Esophagus muscularis mucosa (tissue), 4 donors: ENCODE measurements at places on chromosomes 2 and 18. TPM values are rescaled to one million over a fixed set of nuclear protein-coding genes. Genes with fewer than 3 reads are reported as not detected.

VWA3B gene
- total RNA-seq = not detected

GPR39 gene
- 1.3 TPM for total RNA-seq

DNA sequence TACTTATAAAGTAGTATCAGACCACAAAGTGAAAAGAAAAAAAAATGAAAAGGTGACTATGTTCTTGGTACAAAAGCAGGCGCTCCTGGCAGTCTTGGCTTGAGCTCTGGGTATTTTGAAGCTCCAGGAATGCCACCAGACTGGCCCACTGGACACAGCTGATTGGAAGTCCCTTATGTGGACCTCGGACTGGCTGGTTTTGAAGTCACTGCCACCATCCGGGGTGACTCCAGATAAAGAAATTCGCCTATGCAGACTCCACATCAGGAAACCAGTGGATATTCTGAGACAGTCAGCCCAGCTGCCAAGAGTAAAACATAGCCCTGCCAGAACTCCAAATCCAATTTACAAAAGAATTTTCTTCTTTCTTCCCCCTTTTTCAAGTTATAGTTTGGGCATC lies 28.0 kb downstream of the ACKR3 start:
- DNase-seq = no peak

- DNase-seq = no peak
Observed at GRCh38 chr18:55743736-55744135, 155.7 kb upstream of the TCF4 start.

DNA sequence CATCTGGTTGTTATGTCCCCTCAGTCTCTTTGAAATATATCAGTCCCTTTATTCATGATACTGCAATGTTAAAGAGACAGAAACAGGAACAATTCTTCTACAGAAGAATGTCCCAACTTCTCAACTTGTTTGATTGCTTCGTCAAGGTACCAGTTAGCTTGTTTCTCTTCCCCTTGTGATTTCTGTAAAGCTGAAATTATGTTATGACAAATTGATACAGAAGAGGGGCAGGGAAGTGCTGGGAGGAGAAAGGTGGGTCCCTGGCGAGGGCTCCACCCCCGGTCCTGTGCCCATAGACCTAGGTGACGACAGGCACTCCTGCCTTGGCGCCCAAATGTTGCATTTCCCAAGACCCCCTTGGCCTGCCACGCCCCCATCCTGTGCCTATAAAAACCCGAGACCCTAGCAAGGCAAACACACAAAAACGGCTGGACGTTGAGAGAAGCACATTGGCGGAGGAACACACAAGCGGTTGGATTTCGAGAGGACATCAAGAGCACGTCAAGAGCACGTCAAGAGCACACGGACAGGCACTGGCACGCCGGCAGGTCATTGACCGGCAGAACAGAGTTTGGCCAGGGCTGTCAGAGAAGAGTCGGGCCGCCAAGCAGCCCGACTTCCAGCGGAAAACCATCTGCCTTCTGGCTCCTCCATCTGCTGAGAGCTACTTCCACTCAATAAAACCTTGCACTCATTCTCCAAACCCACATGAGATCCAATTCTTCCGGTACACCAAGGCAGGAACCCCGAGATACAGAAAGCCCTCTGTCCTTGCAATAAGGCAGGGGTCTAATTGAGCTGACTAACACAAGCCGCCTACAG lies 11.5 kb upstream of the RTN4 start:
- no peak for DNase-seq

- no peak for DNase-seq
Observed at GRCh38 chr2:121699421-121700333, 37.0 kb downstream of the NIFK start.

GRCh38 chr2:111662771-111663470 lies 221.1 kb downstream of the ANAPC1 start:
- peak; percentile 64 for DNase-seq

GRCh38 chr2:175435012-175435411 lies 253.5 kb upstream of the ATP5MC3 start:
- no peak for DNase-seq

DNA sequence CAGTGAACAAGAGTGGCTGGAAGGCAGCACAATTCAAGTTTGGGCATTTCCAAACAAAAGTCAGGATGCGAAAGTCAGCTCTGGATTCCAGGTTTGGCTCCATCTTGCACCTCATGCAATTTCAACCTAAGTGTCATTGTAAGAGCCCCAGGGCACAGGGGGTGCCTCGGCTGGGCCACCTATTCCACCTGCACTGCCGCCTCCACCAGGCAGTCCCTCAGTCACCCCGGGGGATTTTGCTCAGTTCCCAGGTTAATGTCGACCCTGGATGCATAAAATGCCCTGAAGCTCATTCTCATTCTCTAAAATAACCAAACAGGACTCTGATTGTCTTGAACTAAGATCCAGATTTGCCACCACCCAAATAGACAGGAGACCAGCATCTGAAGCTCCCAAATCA lies 77.6 kb downstream of the EDAR start:
- DNase-seq = peak; percentile 57
